ENCODE measurements at places on chromosomes 16 and 17. TPM values are rescaled to one million over a fixed set of nuclear protein-coding genes. Genes with fewer than 3 reads are reported as not detected.

GUCY2D gene
- not detected for total RNA-seq

HSD3B7 gene
- total RNA-seq: 2.3 TPM

NAGS gene
- total RNA-seq: 0.93 TPM

POLR2C gene
- total RNA-seq: 74.0 TPM

TEKT5 gene
- 0.25 TPM for total RNA-seq

CACNG1 gene
- total RNA-seq: 0.32 TPM

VPS35 gene
- 108 TPM for total RNA-seq

MT3 gene
- not detected for total RNA-seq

UTS2R gene
- not detected for total RNA-seq

TEKT3 gene
- 0.55 TPM for total RNA-seq

EMP2 gene
- 23.4 TPM for total RNA-seq

ASB16 gene
- 0.25 TPM for total RNA-seq

GRCh38 chr16:53937161-53937880, 233.4 kb downstream of the FTO start:
- H3K27me3 ChIP-seq: peaks cover 45% of the 10 kb centered on the region
- peak; percentile 28 for DNase-seq
- peak overlapping the region; percentile 62 for H3K4me3 ChIP-seq

- peaks cover 3% of the 10 kb centered on the region for H3K36me3 ChIP-seq
- no peak for DNase-seq
- H3K27me3 ChIP-seq: no peaks in the 10 kb centered on the region
These were observed 311.2 kb downstream of the C16orf95 start for GRCh38 chr16:87006021-87006420.

GRCh38 chr17:50145532-50146229, 4.8 kb downstream of the PPP1R9B start:
- peaks cover 13% of the 10 kb centered on the region for H3K36me3 ChIP-seq
- peak overlapping the region; percentile 51 for H3K27ac ChIP-seq
- no peaks in the 10 kb centered on the region for H3K27me3 ChIP-seq
- H3K4me1 ChIP-seq: peaks cover 38% of the 10 kb centered on the region
- H3K4me3 ChIP-seq: peak overlapping the region; percentile 81

DNA sequence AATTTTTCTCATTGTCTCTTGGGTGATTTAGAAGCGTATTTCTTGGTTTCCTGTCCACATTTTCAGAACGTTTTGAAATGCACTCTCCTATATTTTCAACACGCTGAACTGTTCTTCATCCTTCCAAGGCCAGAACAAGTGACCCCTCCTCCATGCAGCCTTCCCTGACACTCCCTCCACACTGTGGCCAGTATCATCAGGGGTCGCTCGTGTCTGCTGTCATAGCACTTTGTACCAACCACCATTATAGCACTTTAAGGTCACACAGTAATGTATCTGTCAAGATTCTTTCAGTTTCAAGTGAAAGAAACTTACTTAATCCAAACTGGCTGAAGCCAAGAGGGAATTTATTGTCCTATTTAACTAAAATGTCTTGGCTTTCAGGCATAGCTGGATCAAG, 17.5 kb upstream of the IL21R start:
- no peak overlapping the region for H3K4me3 ChIP-seq
- no peak for DNase-seq
- H3K27ac ChIP-seq: no peak overlapping the region
- H3K27me3 ChIP-seq: peaks cover 6% of the 10 kb centered on the region

GRCh38 chr16:680967-681745, 946 bp downstream of the STUB1 start:
- no peak overlapping the region for H3K27ac ChIP-seq
- H3K27me3 ChIP-seq: peaks cover 14% of the 10 kb centered on the region
- DNase-seq: no peak
- H3K36me3 ChIP-seq: peaks cover 4% of the 10 kb centered on the region
- peak overlapping the region; percentile 90 for H3K4me3 ChIP-seq

GRCh38 chr17:73318427-73318813, 6.6 kb upstream of the CDC42EP4 start:
- no peak for DNase-seq
- H3K27me3 ChIP-seq: peaks cover 12% of the 10 kb centered on the region
- H3K36me3 ChIP-seq: no peaks in the 10 kb centered on the region
- no peak overlapping the region for H3K27ac ChIP-seq
- peaks cover 23% of the 10 kb centered on the region for H3K4me1 ChIP-seq

DNA sequence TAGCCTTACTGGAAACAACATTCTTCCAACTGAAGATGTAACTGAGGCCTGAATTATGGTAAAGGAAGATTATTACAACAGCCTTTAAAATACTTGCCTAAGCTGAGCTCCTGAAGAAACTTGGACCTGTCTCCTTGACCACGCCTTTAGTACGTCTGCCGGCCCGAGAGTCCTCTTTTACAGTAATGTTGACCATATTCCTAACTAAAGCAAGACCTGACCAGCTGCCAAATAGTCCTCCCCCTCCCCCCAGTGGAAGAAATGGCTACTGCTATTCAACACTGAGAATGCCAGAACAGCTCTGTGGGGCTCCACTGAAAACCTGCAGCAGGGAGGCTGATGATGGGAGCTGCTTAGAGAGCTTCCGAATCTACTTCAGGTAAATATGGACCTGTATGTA, 12.6 kb upstream of the FOXJ1 start:
- H3K27ac ChIP-seq: no peak overlapping the region
- no peak for DNase-seq
- H3K4me1 ChIP-seq: peaks cover 3% of the 10 kb centered on the region
- H3K4me3 ChIP-seq: no peak overlapping the region
- peaks cover 4% of the 10 kb centered on the region for H3K36me3 ChIP-seq

DNA sequence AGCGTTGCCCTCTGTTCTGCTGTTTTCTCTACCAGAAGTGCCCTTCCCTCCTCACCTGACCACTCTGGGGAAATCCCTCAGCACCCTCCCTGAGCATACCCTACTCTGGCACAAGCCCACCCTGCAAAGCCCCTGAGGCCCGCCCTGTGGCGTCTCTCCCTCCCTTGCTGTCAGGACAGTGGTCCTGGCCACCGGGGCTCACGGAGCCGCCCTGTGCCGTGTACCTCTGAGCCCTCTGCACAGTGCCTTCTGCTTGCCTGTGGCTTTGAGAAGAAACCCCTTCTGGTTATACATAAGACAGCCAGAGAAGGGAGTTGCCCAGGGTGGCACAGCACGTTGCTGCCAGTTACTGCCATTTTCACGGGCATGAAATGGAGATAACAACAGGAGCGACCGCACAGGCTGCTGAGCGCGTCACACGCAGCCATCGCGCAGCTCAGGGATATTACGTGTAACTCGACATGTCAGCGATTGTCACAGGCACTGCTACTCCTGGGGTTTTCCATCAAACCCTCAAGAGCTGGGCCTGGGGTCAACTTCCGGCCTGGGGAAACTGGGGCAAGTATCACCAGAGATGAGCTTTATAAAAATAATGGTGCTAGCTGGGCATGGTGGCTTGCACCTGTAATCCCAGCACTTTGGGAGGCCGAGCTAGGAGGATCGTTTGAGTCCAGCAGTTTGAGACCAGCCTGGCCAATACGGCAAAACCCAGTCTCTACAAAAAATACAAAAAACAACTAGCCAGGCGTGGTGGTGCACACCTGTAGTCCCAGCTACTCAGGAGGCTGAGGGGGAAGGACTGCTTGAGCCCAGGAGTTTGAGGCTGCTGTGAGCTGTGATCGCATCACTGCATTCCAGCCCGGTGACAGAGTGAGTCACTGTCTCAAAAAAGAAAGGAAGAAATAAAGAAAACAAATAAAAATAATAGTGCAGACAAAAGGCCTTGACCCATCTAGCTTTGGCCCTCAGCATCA, 14.8 kb downstream of the SCGB1C2 start:
- no peaks in the 10 kb centered on the region for H3K27me3 ChIP-seq
- no peaks in the 10 kb centered on the region for H3K4me1 ChIP-seq
- no peak overlapping the region for H3K27ac ChIP-seq
- H3K4me3 ChIP-seq: no peak overlapping the region

DNA sequence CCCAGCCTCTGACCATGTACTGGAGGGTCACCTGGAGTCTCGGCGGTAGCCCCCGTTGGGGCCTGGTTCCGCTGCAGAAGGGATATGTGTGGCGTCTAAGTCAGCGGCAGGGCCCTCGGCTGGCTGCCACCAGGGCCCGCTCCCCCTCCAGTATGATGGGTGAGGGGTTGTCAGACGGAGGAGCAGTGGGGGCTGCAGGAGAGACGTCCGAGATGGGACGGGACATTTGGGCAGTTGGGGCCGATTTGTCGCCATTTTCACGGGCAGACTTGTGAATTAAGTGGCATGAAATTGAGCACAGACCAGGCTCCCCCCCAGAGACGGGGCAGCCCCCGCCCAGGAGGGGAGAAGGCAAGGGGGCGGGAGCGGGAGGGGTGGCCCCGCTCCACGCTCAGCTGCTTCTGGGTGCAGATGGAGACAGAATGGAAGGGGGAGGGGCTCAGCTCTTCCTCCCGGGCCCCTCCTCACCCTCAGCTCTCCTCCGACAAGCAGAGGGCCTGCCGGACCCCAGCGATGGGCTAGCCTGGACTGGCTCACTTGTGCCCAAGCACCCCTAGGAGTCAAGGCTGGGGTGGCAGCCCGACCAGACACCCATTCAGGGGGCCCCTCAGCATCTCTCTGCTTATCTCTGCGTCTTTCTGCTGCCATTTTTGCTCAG, 52.7 kb upstream of the LHX1 start:
- no peak for DNase-seq
- H3K4me1 ChIP-seq: peaks cover 1% of the 10 kb centered on the region
- H3K27ac ChIP-seq: no peak overlapping the region
- H3K27me3 ChIP-seq: peaks cover 28% of the 10 kb centered on the region
- H3K36me3 ChIP-seq: no peaks in the 10 kb centered on the region

GRCh38 chr17:64638552-64639203, 23.4 kb downstream of the SMURF2 start:
- H3K27me3 ChIP-seq: no peaks in the 10 kb centered on the region
- no peak overlapping the region for H3K4me3 ChIP-seq
- H3K27ac ChIP-seq: no peak overlapping the region
- peaks cover 2% of the 10 kb centered on the region for H3K36me3 ChIP-seq
- H3K4me1 ChIP-seq: peaks cover 11% of the 10 kb centered on the region
- DNase-seq: no peak

- no peak overlapping the region for H3K27ac ChIP-seq
- H3K4me3 ChIP-seq: no peak overlapping the region
- DNase-seq: peak; percentile 83
- H3K4me1 ChIP-seq: peaks cover 9% of the 10 kb centered on the region
These were observed 51.3 kb downstream of the ZFP90 start for GRCh38 chr16:68590201-68590994.

GRCh38 chr17:74749279-74750038, 1.0 kb downstream of the NHERF1 start:
- peak overlapping the region; percentile 98 for H3K4me3 ChIP-seq
- H3K4me1 ChIP-seq: peaks cover 54% of the 10 kb centered on the region
- peak overlapping the region; percentile 81 for H3K27ac ChIP-seq
- no peaks in the 10 kb centered on the region for H3K27me3 ChIP-seq
- DNase-seq: no peak
- H3K36me3 ChIP-seq: no peaks in the 10 kb centered on the region

DNA sequence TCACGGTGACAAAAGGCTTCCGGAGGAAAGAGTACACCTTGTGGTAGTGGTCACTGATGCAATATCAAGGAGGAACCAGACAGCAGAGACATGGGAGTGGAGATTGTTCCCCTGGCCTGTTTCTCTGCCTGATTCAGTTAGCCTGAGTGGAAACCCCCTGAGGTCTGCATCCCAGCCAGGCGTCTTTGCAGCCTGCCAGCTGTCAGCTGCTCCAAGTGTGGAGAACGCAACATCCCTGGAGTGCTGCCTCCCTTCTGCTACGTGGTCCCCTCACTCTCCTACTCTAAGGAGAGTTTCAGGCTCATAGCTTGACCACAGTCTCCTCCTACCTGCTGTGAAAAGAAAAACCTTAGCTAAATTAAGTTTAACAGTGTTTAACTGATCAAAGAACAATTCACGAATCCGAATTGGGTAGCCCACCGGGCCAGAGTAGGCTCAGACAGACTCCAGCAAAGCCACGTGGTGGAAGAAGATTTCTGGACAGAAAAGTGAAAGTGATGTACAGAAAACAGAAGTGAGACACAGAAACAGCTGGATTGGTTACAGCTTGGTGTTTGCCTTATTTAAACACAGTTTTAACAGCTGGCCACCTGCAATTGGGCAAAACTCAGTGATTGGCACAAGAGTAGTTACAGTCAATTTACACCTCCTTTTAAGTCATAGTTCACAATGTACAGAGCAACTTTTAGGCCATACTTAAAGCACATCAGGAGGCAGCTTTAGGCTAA, 188.6 kb downstream of the DNAH9 start:
- no peak overlapping the region for H3K27ac ChIP-seq
- H3K4me3 ChIP-seq: no peak overlapping the region
- H3K36me3 ChIP-seq: peaks cover 7% of the 10 kb centered on the region
- no peaks in the 10 kb centered on the region for H3K27me3 ChIP-seq

- no peak overlapping the region for H3K4me3 ChIP-seq
- H3K27ac ChIP-seq: peak overlapping the region; percentile 14
- peaks cover 10% of the 10 kb centered on the region for H3K4me1 ChIP-seq
- H3K27me3 ChIP-seq: no peaks in the 10 kb centered on the region
- DNase-seq: no peak
These were observed 66.4 kb downstream of the CMC2 start for GRCh38 chr16:80940069-80940856.

GRCh38 chr16:50526249-50526648, 21.9 kb upstream of the NKD1 start:
- H3K4me1 ChIP-seq: peaks cover 18% of the 10 kb centered on the region
- no peak overlapping the region for H3K27ac ChIP-seq
- H3K36me3 ChIP-seq: peaks cover 7% of the 10 kb centered on the region
- H3K4me3 ChIP-seq: no peak overlapping the region
- DNase-seq: no peak
- no peaks in the 10 kb centered on the region for H3K27me3 ChIP-seq

DNA sequence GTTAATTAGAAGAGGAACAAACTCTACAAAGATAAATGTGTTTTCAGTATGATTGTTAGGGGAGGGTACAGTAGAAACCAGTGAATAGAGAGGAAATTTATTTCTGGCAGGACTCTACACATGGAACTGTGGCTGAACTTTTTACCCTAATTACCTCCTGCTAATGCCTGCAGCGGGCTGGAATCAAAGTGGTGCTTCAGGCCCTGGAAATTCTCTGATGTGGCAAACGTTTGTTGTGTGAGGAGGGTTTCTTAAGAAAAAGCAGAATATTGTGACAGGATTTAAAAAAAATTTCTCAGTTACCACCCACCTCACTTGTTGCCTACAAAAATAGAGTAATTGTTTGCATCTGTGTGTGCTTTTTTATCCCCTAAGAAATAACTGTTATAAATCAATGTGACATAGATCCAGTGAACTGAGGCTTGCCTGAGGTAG, 154.5 kb downstream of the BCAS3 start:
- H3K27ac ChIP-seq: no peak overlapping the region
- DNase-seq: peak; percentile 8
- no peaks in the 10 kb centered on the region for H3K27me3 ChIP-seq
- H3K36me3 ChIP-seq: peaks cover 3% of the 10 kb centered on the region
- peak overlapping the region; percentile 39 for H3K4me3 ChIP-seq

GRCh38 chr16:18958621-18959029, 25.1 kb upstream of the TMC7 start:
- no peak overlapping the region for H3K4me3 ChIP-seq
- DNase-seq: no peak
- peaks cover 13% of the 10 kb centered on the region for H3K4me1 ChIP-seq

DNA sequence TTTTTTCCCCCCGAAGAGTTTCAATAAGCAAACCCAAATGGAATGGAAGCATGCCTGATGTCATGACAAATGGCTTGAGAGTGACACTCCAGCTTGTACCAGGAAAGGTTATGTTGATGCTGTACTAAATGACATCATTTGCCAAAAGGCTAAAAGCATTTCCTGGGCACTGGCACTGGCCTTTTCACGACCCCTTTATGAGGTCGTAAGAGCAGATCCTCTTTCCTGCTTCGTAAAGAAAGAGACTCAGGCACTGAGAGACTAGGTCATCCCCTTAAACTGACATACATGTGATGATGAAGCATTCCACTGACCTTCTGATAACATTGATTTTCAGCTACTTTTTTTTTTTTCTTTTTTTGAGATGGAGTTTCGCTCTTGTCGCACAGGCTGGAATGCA, 30.5 kb downstream of the CEP295NL start:
- no peak overlapping the region for H3K4me3 ChIP-seq
- peaks cover 7% of the 10 kb centered on the region for H3K36me3 ChIP-seq
- DNase-seq: no peak
- no peaks in the 10 kb centered on the region for H3K27me3 ChIP-seq
- no peak overlapping the region for H3K27ac ChIP-seq
- H3K4me1 ChIP-seq: peaks cover 28% of the 10 kb centered on the region

Measured in neural crest cell (in vitro differentiated cells).